ENCODE measurements at places on chromosomes 13 and 19.
A peak's percentile ranks its signal among the peaks of the same experiment; 100 is the strongest.

- DNase-seq: no peak
Observed at GRCh38 chr19:12937093-12937926, 1.1 kb upstream of the CALR start.

- peak; percentile 82 for DNase-seq
Observed at GRCh38 chr13:103883164-103883563, 816.9 kb upstream of the SLC10A2 start.

- DNase-seq: peak; percentile 55
Observed at GRCh38 chr19:6811906-6812305, 39.4 kb downstream of the VAV1 start.

DNA sequence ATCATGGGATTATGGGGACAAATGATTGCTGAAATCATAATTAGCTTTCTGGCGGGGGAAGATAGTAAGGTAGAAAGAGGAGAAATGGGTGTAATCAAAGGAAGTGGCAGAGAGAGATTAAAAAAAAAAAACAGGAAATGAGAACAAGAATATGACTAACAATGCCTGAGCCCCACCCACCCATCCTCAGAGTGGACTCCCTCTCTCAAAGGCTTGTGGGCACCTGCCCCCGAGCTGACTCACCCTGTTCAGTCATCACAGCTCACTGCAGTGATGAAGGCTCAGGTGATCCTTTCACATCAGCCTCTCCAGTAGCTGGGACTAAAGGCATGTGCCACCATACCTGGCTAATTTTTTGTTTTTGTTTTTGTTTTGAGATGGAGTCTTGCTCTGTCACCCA lies 26.4 kb upstream of the TPT1 start:
- peak; percentile 78 for DNase-seq

GRCh38 chr13:60012488-60012887 lies 151.2 kb downstream of the DIAPH3 start:
- no peak for DNase-seq

DNA sequence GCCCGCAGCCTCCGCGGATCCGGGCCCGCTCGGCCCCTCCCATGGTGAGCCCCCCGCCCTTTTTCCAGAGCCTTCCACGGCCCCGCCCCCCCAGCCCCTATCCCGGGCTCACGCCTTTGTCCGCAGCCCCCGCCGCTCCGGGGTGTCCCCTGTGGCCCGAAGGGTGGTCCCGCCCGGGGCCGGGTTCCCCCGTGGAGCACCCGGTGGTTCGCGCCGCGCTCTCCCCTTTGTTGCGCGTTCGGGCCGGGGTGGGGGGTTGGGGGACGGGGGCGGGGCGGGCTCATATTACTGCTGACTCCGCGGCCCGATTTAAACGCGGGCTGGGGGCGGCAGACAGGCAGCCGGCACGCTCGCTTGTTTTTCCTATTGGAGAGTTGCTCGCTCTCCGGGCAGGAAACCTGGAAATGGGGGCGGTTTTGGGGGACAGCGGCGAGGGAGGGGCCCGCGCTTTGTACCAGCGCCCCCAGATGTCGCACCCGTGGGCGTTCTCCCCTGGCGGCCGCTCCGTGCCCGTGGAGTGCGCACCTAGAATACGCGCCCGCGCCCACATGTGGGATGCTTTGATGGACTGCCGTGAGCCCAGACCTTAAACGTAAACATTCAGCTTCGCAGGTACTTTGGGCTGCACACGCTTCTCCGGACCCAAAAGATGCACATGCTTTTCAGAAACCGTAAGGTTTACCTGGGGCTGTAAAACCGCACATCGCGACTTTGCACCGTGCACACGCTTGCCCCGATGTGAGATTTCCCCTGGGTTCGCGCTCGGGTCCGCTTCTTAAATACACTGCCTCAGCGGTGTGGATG lies 699 bp downstream of the PTOV1 start:
- no peak for DNase-seq

GRCh38 chr13:49058761-49059160 lies 83.0 kb downstream of the FNDC3A start:
- no peak for DNase-seq

DNA sequence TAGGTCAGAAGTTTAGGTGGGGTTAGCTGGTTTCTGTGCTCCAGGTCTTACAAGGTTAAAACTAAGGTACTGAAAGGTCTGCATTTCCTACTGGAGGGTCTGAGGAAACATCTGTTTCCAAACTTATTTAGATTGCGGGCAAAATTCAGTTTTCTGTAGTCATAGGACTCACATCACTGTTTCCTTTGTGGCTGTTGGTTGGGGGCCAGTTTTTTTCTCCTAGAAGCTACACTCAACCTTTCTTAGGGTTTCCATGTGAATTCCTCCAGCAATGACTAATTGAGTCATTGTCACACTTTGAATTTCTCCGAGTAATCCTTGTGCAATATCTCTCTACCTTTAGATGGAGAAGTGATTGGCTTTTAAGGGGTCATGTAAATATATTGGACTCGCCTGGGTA lies 773.4 kb upstream of the SLITRK1 start:
- peak; percentile 21 for DNase-seq

GRCh38 chr19:56110515-56111448 lies 10.3 kb downstream of the ZNF787 start:
- DNase-seq: no peak

- no peak for DNase-seq
Observed at GRCh38 chr19:32200312-32201038, 144.9 kb upstream of the ZNF507 start.

GRCh38 chr13:52696566-52696965 lies 43.1 kb downstream of the CNMD start:
- DNase-seq: no peak

GRCh38 chr19:9912551-9913236 lies 23.6 kb downstream of the OLFM2 start:
- no peak for DNase-seq

DNA sequence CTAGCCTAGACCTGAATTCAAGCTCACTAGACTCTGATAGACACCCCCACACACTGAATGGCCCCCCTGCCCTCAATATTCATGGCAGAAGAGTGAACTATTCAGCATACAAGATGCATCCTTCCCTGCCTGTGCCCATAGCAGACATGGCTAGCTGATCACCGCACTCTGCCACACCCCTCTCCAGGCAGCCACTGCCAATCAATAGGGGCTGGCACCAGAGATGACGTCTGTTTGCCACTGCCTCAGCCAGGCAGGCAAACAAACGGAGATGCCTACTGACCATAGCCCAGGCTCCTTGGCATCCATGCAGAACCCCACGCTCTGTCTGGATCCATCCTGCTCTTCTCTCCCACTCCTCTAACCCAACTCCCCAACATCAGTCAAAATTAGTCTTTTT lies 13.8 kb upstream of the NPAS1 start:
- no peak for DNase-seq

DNA sequence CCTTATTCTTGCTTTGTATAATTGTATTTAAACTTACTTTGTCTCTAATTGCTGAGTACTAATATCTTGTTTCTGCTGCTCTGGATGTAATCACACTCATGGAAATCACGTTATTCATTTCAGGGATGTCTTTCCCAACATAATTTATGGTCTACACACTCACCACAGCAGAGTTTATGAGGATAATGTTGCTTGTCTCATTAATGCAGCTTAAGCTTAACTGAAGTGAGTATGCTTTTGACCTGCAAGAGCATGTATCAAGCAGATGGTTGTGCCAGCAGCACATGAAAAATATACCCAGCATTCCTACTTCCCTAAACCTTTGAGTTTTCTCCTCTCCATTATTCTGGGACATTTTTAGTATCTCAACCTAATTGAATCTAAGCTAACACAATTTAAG lies 1080.9 kb downstream of the SLITRK5 start:
- DNase-seq: no peak

- no peak for DNase-seq
Observed at GRCh38 chr19:12497032-12497431, 12.4 kb upstream of the ZNF709 start.

- DNase-seq: no peak
Observed at GRCh38 chr19:43286096-43286495, 16.8 kb upstream of the PSG9 start.

- DNase-seq: no peak
Observed at GRCh38 chr13:72556945-72557344, 170.5 kb downstream of the MZT1 start.

DNA sequence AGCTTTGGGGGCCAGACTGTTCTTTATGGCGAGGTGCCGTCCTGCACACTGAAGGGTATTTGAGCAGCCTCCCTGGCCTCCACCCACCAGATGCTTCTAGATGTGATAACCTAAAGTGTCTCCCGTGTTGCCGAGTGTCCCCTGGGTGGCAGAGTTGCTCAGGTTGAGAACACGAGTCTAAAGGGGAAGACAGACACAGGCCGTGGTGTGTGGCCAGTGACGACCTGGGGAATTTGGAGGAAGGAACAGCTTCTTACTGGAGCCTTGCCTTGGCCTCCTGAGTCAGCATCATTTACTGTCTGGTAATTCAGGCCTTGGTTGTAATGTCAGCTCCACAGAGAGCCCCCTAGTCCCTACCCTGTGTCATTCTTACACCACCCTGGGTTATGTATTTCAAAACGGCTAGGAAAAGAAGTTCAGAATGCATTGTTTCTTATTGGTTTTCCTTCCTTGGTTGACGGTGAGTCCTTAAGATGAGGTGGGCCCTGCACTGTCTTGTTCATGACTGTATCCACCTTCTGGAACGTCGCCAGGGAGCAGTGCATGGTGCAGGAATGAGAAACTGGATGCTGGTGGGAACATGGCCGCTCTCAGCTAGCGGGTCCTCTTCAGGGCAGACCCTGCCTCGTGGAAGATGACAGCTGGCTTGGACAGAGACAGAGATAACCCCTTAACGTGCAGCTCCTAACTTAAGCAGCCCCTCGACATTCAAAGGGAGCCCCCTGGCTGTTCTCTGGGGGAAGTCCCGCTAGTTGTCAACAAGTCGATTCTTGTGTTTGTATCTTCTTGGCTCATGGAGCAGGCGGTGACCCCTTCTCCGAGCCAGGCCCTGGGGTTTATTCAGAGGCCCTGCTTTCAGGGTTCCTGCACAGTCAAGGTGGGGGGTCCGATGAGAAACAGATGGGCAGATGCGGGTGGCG lies 7.2 kb downstream of the SIN3B start:
- no peak for DNase-seq

DNA sequence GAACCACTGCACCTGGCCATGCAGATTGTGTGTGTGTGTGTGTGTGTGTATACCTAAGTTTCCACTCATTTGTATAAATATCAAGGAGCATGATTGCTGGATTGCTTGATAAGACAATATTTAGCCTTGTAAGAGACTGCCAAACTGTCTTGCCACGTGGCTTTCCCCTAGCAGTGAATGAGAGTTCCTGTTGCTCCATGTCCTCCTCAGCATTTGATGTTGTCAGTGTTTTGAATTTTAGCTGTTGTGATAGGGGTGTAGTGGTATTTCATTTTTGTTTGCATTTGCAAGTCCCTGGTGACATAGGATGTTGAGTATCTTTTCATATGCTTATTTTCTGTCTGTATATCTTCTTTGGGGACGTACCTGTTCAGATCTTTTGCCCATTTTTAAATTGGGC lies 99.0 kb upstream of the ZNF536 start:
- no peak for DNase-seq

GRCh38 chr13:27569405-27569804 lies 50.9 kb downstream of the LNX2 start:
- DNase-seq: no peak

- peak; percentile 32 for DNase-seq
Observed at GRCh38 chr19:11821474-11822109, 7.5 kb downstream of the ZNF440 start.

GRCh38 chr19:15421721-15422260 lies 3.0 kb upstream of the AKAP8L start:
- no peak for DNase-seq

DNA sequence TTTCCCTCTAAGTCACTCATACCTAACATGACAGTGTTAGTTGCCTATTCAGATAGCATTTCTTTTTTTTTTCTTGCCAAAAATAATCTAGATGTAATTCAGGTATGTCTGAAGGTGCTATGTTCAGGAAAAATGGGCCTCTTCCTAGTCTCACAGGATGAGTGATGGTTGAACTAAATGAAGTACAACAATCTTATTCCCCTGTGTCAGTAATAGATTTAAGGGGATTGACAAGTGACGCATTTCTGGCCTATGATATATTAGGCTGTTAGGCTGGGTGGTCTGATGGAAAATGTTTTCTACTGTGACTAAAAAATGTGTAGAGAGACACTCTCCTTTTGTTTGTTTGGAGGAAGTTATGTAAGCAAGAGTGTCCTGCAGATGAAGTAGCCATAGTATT lies 878.7 kb upstream of the SLITRK1 start:
- no peak for DNase-seq

DNA sequence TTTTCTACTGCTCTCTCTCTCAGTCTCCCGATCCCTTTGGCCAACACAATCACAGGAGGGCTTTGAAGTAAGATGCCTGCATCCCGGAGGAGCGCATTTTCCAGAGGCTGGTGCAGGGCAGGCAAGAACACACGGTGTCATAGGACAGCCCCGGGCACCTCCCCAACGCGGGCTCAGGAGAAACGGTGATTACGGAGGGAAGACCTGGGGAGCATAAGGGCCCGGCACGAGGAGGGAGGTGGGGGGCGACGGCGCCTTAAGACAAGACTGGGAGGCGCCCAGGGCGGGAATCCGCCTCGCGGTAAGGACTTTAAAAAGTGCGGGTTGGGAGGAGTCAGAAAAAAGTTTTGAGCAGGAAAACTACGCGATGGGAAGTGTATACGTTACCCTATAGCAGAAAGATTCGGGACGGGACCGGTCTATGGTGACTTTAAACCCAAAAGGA lies 18.7 kb upstream of the ZNF888 start:
- peak; percentile 21 for DNase-seq

- DNase-seq: peak; percentile 42
Observed at GRCh38 chr13:46383383-46383782, 3.7 kb downstream of the RUBCNL start.

DNA sequence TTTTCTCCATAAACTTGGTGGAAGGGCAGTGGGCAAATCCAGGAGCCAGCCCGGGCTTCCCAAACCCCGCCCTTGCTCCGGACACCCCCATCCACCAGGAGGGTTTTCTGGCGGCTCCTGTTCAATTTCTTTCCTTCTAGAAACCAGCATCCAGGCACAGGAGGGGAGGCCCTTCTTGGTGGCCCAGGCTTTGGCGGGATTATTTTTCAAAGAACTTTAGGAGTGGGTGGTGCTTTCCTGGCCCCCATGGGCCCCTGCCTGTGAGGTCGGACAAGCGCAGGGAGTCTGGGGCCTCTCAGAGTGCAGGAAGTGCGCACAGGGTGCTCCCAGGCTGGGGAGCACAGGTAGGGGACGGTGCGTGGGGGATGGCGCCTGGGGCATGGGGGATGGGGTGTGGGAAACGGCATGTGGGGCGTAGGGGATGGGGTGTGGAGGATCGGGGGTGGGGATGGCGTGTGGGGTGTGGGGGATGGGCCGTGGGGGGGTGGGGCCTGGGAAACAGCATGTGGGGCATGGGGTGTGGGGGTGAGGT lies 396 bp downstream of the F7 start:
- DNase-seq: no peak

- peak; percentile 88 for DNase-seq
Observed at GRCh38 chr19:32691291-32691951, at the start of gene NUDT19. Gene NUDT19, plus strand, starts transcription at chr19:32691821. Its CDS starts 140 bp downstream, at chr19:32691961.

DNA sequence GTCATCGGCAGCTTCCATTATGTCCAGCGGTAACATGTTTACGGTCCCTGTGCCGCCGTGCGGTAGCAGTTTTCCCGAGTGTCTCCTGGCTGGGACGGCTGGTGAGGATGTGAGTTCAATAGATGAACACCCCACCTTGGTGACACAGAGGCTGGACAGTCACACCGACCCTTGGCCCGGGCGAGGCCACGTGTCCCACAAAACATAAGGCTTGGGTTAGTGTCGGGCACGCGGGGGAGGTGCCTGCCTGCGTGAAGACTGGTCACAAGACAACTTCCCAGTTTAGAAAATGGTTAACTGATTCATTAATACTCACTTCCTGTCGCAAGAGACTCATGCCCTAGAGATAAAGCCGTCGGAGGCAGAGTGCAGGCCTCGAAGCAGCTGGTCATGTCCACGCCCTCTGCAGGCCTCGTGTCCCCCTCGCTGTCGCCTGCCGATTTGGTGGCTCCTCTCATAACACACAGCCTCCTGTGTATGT lies 17.2 kb downstream of the RASA3 start:
- peak; percentile 83 for DNase-seq

All from AG10803 (cell line).